WERI-Rb-1 (cell line): ENCODE measurements at places on chromosomes 12 and 14.
A peak's percentile ranks its signal among the peaks of the same experiment; 100 is the strongest.

- DNase-seq, result no peak
These were observed 149.2 kb upstream of the LRIG3 start for GRCh38 chr12:59069516-59069915.

DNA sequence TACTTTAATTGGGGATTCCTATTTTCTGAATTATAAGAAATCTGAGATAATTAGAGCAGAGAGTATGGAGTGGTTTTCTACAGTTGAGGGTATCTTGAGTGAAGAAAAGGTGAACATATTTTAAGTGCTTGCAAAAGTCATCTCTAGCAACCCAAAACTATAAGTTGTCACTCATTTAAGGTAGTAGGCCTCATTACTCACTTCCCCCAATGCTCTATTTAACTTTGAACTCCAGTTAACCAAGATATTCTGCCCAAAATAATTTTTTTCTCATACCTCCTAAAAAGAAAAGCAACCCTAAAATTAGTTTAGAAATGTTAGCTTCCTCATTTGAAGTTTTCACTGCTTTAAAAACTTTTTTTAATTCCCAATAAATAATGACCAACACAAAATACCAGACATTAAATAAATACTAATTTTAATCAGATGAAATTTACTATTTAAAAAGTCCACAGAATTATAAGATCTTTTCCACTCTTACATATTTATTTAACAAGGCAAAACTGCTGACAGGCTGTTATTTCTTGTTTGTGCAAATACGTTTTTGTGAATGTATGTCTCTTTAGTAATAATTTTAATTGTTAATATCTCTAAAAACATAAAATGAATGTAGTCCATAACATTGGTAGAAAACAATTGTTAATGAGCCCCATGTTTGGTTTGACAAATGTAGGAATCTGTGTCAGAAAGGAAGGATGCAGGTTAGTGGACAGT is 47.8 kb downstream of the VRK1 start:
- no peak for DNase-seq

GRCh38 chr14:52950410-52950897 is 396 bp downstream of the FERMT2 start:
- DNase-seq, result peak; percentile 70

DNA sequence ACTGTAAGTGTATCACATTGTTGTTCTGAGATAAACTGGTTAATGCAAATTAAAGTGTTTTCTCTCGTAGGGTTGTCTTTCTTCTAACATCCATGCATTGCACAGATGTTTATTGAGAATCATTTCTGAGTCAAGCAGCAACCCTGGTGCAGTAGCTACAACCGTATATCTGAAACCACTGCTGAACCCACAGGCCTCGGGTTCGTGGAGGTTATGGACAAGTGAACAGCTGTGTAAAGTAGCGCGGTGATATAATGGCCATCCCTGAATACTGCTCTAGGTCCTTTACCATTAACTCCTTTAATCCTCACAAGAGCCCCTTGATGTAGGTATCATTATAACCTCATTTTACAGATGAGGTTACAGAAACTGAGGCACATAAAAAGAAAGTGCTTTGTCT is 486.1 kb upstream of the TMEM132C start:
- DNase-seq, result no peak

- no peak for DNase-seq
These were observed 88.9 kb downstream of the NTF3 start for GRCh38 chr12:5520831-5521230.

DNA sequence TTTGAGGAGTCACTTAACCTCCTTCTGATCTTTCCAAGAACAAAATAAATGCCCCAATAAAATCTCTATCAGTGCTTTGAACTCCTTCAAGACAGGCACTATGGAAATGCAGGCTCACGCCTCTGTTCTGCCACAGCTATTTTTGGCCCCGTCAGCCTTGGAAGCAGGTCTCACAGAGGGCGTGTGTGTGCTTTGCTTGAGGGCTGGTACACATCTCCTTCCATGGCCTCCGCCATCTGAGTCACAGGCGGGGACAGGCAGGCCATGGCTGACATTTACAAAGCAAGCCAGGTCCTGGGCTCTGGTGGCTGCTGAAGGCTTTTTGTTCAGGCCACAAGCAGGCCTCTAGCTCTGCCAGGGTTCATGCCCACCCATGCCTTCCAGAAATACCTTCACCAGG is 16.0 kb downstream of the PRIMA1 start:
- no peak for DNase-seq
